ENCODE measurements at places on chromosomes 6 and 20.

- no peak for DNase-seq
These were observed 136.5 kb upstream of the AKAP12 start for GRCh38 chr6:151103266-151103665.

DNA sequence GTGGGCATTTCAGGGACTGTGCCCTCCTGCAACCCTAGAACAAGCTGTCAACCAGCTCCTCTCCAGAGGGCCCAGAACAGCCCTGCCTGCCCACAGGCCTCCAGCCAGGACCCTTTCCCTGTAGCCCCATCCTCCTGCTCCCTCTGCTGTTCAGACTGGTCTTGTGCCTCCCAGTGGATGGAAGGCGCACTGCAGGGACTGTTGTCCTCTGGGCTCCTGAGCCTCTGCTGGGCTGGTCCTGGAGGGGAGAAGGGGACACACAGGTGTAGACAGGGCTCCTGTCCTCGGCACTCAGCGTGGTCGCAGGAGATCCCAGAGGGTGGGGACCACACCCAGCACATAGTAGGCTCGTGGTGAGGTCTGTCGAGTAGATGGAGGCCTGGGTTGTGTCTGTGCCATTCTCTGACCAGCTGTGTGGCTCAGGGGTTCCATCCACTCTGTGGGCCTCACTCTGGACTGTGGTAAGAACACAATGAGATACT lies 11.5 kb downstream of the ITPR3 start:
- DNase-seq = peak; percentile 63

DNA sequence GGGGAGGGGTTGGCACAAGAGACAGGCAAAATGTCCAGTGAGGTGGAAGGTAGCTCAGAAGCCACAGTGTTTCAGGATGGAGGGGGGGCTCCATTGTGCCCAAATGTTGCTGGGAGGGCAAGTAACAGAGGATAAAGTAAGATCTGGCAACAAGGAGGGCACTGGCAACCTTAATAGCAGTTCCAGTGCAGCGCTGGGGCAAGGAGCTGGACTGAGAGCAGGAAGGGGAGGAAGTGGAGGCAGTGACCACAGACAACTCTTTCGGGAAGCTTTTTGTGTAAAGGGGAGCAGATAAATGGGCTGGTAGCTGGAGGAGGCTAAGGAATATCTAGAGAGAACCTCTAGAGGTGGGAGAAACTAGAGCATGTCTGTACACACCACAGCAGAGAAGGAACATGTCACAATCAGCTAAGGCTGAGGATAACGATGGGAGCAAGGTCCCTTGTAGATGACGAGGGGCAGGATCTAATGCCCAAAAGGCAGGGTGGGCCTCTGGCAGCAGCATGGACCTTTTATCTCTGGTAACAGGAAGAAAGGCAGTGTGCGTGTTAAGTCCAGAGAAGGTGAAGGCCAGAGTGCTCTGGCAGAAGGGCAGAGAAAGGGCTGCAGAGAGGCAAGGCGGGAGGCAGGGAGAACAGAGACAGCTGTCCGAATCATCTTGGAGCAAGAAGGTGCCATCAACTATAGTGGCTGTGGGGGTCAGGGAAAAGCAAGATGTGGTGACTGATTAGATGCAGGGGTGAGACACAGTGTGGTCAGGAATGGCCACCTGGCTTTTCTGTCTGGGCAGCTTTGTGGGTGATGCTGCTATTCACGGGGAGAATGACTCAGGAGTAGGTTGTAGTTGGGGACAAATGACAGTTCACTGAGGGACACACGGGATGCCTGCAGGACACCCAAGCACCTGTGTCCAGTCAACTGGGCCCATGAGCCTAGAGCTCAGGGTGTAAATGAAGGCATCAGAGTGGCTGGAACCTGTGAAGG lies 17.4 kb downstream of the TMEM242 start:
- DNase-seq = no peak

- no peak for DNase-seq
These were observed 94.0 kb downstream of the AHI1 start for GRCh38 chr6:135403584-135403983.

GRCh38 chr6:167736486-167737204 lies 90.1 kb upstream of the AFDN start:
- no peak for DNase-seq

Data from OCI-M1 (cell line).